ENCODE measurements at places on chromosomes 2 and 18. TPM values are rescaled to one million over a fixed set of nuclear protein-coding genes. Genes with fewer than 3 reads are reported as not detected.

The RALB gene
- polyA plus RNA-seq: 73.5 TPM

The SOX11 gene
- polyA plus RNA-seq: 22.9 TPM

The LIPG gene
- polyA plus RNA-seq: 63.6 TPM

The SMYD5 gene
- 43.4 TPM for polyA plus RNA-seq

The AQP12A gene
- polyA plus RNA-seq: not detected

The HOXD11 gene
- 63.7 TPM for polyA plus RNA-seq

The RFX8 gene
- 0.98 TPM for polyA plus RNA-seq

The RNF149 gene
- polyA plus RNA-seq: 72.1 TPM

The GPR39 gene
- 3.3 TPM for polyA plus RNA-seq

The POTEE gene
- polyA plus RNA-seq: 0.15 TPM

DNA sequence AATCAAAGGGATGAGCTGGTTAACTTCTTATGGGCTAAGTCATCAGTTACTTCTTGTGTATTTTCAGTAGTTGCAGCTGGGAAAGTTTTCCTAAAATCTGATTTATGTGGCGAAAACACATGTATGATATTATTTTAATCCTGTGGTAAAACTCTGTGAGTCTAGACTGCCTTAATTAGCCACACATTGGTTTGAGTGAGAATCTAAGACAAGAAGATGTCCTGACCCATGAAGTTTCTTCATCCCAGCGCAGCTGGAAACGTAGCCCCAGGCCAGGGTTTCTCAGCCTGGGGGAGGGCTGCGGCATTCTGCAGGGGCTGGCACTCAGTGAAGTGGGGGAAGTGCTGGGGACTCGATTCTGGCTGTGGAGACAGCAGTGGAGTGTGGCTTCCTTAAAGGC lies 44.7 kb upstream of the INHBB start:
- no peak for DNase-seq

GRCh38 chr18:3495691-3496430 lies 45.9 kb downstream of the TGIF1 start:
- no peak for DNase-seq

DNA sequence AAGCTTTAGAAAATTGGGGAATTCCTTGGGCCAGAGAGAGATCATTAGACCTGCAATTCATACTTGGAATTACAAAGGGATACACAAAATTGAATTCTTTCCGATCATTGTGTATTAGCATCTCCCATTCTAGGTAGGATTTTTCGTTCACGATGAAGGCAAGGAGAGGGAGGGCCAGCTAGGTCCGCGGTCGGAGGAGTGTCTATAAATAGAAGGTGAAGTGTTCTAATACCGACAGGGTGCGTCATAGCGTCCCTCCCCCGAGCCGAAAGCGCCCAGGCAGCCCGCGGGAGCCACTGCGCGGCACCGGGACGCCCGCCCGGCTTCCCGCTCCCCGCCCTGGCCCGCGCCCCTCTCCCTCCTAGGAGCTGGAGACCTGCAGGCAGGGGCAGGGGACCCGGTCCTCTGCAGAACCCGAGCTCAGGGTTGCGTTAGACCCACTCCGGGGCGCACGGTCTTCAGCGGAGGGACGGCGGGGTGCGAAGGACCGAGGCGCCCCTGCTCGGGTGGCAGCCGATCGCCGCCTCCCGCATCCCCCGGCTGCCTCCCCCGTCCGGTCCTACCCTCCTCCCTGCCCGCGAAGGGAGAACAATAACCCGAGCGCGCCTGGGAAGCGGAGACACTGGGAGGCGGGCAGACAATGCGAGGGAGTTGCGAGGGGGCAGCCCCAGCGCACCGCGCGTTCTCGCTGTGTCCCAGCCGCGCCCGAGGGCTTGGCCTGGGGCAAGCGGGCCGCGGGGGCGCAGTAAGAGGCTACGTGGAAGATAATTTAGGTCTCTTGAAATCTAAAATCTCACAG lies 114.2 kb upstream of the SERTAD2 start:
- DNase-seq: peak; percentile 77

- DNase-seq: no peak
Measured at GRCh38 chr2:79993144-79993543, 311.4 kb downstream of the LRRTM1 start.

DNA sequence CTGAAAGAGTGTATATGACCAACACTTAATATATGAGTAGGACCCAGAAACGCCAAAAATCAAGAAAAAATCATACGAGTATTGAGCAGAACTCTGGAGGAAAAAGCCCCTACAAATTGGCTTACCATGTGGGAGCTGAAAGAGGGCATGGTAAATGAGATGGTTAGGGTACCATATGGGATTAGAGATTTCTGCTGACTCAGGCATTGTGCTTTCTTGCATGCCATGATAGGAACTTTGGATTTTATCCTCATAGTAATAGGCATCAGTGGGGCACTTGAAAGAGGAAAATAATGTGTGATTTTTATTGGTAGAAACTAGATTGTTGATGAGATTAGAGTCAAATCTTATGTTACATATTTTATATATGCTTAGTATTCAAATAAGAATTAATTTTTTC lies 271.1 kb downstream of the CBLN2 start:
- DNase-seq: no peak

- no peak for DNase-seq
Measured at GRCh38 chr18:11118051-11118766, 31.2 kb downstream of the PIEZO2 start.

- DNase-seq: no peak
Measured at GRCh38 chr2:172427990-172428831, 825 bp downstream of the ITGA6 start.

DNA sequence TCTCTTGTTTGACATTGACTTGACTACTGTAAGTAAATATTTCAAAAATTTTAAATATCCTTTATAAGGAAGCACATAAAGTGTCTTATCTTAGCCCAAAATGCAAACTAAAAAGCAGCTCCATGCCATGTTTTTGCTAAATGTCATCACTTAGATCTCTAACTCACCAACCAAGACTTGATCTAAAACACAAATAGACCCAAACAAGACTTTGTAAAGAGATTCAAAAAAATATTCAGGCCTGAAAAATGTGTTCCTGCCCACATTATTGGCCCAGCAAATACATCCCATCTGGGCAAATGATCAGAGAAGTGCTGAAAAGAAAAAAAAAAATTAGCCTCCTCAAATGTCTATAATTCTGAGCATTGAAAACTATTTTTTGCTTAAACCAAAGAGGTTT lies 187.6 kb downstream of the MREG start:
- no peak for DNase-seq

GRCh38 chr18:4318311-4318710 lies 136.8 kb downstream of the DLGAP1 start:
- DNase-seq: no peak

DNA sequence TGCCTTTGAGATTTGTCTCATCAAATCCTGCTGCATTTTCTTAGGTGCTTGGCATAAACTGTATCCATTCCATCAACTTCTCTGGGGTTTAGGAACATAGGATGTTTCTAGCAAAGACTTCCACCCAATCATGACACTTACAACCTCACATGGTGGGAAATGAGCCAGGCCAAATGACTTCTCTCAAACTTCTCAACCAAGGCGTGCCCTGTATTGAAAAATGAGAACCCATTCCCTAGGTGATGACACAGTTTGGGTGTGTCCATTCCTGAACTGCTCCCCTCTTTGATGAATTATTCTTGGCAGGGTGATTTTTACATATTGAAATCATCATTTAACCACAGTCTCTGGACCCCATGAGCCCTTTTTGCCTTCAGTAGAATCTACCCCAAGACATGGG lies 161.1 kb downstream of the EN1 start:
- DNase-seq: no peak

- DNase-seq: no peak
Measured at GRCh38 chr2:117378653-117379052, 435.8 kb upstream of the DDX18 start.

DNA sequence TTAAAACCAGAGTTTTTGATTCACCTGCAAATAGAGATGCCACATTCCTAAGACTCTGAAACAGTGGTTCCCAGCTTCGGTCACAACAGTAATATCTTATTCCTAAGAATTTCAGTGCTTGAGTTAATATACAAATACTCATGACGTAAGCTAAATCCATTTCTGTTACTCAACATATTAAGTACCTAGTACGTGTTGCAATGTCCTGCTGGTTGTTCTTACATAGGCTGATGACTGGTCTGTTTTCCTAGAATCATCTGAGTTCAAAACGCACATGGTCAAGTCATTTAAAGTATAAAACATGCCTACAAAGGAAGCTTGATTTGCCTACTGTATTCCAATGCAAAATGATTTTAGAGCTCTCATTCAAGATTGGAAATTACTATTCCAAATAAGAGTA lies 7.2 kb downstream of the NCL start:
- no peak for DNase-seq

DNA sequence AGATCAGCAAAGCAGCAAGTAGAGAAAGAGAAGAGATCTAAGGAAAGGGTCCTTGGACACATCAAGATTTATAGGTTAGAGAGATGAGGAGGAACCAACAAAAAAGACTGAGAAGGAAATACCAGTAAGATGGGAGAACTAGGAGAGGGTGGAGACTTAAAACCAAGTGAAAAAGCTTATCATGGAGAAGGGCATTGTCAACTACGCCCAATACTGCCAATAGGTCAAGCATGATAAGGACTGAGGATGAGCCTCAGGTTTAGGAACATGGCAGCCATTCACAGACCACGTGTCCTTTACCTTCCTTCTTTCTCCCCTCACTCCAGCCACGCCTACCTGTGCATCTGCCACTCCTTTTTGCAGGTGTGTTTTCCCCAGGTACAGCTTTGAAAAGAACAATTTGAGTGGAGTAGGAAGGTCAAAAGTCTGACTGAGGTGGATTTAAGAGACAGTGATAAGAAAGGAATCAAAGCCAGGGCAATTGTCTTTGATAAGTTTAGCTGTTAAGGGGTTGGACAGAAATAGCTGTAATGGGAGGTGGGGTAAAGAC lies 238.7 kb downstream of the STK39 start:
- no peak for DNase-seq

GRCh38 chr2:179987916-179988315 lies 19.2 kb downstream of the CWC22 start:
- no peak for DNase-seq

GRCh38 chr2:38960609-38961320 lies 71.1 kb downstream of the ARHGEF33 start:
- DNase-seq: no peak

DNA sequence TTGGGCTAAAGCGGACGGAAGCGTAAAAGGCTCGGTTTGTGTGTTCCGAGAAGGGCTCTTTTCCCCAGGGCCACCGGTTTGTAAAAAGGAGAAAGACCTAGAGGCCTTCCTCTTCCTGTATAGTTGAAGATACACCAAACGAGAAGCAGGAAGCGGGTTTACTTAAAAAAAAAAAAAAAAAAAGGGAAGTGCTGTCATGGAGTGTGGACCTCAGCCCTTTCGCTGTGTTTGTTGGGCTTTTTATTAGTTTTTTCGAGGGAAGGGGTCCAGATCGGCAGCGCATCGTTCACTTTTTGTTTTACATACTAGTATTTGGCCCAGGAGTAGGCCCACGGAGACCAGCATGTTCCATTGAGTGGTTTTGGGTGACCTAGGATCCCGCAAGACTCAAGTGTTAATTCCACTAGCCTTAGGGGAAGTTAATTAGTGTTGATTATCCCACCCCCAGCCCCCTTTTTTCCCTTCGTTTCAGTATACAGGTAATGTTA lies 676 bp downstream of the ACTR2 start:
- peak; percentile 49 for DNase-seq

DNA sequence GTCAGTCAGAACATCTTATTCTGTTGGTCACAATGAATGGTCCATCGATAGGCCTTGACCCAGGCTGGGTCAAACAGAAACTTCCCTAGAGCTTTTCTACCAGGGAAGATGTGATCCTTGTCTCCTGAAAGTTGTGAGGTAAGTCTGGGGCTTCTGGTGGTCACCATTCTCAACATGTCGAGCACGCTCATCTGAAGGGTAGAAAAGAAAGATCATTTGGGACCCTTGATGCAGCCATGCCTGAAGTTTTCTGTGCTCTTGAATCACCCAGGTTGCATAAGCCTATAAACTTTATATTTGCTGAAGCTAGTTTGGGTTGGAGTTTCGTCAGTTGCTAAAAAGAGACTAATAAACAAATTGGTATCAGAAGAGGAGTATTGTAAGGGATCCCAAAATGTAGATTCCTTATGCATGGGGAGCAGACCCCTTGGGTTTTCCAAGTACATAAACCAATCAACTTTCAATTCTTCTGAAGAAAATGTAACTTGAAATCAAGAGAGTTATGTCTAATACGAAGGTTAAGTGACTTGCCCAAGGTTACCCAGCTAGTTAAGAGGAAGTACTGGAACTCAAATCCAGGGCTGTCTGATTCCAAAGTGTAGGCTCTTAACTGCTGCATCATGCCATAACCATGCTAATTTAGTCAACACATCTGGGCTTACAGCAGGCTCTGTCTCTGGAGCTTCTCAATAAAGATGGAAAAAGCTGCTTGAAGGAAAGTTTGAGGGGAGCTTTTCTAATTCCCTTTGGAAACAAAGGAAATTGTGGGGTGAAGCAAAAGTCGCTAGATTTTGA lies 23.2 kb downstream of the TMEM17 start:
- no peak for DNase-seq

GRCh38 chr2:55883829-55884228 lies 39.8 kb downstream of the EFEMP1 start:
- DNase-seq: no peak

- DNase-seq: no peak
Measured at GRCh38 chr2:85435981-85436835, 17.7 kb downstream of the SH2D6 start.

DNA sequence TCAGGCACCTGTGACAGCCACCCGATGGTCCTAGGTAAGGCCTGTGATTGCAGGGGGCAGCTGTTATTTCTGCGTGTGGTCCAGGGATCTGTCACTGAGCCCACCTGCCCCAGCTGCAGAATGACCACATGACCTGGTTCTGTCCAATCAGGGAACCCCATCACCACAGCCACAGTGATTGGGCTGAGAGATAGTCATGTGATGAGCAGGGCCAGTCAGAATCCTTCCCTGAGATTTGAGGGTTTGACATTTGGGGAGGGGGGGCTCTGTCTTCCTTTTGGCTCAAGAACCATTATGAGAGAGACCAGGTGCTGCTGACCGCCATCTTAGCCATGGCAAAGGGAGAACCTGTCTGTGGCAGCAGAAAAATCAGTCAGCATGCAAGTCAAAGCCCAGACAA lies 147.2 kb downstream of the SMAD7 start:
- no peak for DNase-seq

DNA sequence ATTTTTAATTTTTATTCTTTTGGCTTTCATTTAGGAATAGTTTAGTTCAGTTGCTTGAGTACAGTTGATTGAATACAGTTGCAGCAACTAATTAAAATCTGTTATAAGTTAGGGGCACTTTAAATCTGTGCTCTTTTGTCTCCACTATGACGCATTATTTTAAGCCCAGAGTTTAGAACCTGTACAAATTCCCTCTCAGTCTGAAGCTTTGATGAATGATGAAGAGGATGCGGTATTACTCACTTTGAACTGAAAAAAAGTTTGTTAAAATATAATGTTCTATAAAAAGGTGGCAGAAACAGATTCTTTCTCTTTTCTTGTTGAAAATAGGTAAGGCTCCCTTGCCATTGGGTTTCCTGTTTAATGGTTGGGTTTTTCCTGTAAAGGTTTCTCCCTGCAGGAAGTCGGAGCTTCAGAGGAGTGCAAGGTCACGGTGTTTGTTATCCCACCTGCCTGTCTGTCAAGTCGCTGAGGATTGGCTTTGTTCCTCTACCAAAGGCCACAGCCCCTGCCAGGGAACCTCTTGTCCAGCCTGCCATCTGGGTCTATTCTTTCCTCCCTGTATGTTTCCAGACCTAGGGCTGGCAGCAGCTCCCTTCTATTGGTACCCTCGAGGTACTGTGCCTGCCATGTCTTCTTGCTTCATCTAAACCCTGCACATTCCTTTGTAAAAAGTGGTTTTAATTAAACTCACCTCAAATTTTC lies 43.8 kb upstream of the FN1 start:
- no peak for DNase-seq

- no peak for DNase-seq
Measured at GRCh38 chr2:48228345-48228684, 301.6 kb upstream of the STON1 start.

GRCh38 chr18:29862824-29863223 lies 1179.7 kb downstream of the DSC3 start:
- DNase-seq: no peak

Data from left kidney (tissue), 8 donors.